ENCODE measurements at places on chromosomes 7 and 10.

DNA sequence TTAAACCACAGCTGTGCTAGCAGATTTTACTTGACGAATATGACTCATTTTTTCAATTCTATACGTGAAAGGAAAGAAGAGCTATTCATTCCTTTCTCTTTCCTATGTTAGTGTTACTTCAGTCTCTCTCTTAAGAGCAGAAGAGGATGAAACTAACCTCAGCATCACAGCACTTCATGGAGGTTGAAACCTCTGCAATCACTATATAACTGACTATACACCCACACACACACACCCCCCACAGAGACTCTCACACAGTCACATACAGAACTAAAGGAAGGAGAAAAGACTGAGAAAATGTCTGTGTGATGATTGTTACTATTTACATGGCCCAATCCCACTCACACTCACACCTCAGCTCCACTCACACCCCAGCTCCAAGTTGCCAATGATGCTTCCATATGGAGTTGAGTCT, 104.2 kb downstream of the KIF20B start:
- DNase-seq, result no peak

DNA sequence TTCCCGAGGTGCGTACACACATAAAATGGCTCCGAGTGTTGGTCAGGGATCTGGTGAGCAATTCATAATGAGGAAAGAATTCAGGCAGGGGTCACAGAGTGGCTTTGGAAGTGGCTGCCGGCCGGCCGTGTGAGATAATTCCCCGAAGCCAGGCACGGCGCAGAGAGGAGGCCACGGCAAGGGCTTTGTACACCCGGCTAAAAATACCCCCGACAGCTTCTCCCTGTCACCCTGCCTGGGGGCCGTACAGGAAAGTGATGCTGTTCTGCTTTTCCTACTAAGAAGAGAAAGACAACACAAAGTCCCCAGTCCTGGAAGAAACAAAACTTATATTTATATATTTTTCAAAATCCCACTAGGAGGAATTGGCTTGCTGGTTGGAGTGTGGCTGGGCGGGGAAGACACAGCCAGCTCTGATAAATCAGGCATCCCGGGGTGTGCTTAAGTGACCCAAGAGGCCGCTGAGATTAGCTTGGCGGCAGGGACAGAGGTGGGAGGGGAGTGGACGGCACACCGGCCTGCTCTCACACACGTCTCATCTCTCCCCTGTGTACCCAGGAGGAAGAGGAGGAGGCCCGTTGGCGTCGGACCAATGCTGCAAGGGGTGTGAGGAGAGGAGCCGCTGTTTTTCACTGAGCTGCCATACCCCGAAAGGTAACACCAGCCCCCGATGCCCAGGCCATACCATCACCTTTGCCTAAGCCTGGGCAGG, 70.5 kb downstream of the ZMIZ1 start:
- DNase-seq, result no peak

GRCh38 chr7:19713676-19714075, 4.8 kb upstream of the POLR1F start:
- peak; percentile 5 for DNase-seq

- no peak for DNase-seq
These were observed 187.7 kb upstream of the KLF6 start for GRCh38 chr10:3972460-3973301.

GRCh38 chr7:101393865-101394264, 31.2 kb downstream of the COL26A1 start:
- no peak for DNase-seq

DNA sequence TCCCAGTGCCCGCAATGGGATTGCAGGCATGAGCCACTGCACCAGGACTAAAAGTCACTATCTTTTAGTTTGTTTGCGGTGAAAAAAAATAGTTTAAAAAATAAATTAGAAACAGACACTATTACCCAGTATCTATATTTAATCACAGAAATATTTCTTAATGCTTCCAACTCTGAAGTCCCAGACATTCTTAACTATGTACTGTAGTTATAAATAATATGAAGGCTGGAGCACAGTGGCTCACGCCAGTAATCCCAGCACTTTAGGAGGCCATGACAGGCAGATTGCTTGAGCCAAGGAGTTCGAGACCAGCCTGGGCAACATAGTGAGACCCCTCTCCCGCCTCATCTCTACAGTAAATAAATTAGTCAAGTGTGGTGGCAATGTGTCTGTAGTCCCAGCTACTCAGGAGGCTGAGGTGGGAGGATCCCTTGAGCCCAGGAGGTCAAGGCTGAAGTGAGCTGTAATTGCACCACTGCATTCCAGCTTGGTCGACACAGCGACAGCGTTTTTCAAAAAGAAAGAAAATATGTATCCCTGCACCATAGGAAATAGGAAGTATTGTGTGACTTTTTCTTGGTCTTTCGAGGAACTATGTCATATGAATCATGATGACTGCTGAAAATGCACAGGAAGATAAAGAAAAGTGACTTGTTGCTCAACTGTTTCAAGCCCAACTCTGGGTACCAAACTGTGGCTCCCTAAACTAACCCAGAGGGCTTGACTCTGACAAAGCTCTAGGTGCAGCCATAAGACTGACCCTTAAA, 74.9 kb upstream of the STEAP1B start:
- no peak for DNase-seq

DNA sequence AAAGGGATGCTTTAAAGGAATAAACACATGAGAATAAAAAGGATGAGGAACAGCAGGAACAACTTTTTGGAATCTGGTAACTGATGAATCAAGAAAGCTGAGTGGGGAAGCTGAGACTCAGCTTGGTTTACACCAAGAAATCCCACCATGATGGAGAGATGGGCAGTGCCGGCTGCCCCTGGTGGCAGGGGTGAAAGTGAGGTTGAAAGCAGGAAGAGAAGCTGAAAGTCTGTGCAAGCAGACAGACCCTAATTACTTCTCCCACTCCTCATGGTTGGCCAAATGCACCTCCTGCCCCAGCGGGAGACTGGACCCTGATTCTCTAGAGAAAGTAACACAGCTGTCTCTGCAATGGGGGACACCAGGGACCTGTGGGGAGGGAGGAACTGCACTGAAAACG, 57.6 kb upstream of the NANOS1 start:
- DNase-seq, result no peak

All from NCI-H1048 (cell line).